ENCODE measurements at places on chromosomes 13 and 19. TPM values are rescaled to one million over a fixed set of nuclear protein-coding genes. Genes with fewer than 3 reads are reported as not detected.

TMEM38A gene
- total RNA-seq = 0.36 TPM

DNA sequence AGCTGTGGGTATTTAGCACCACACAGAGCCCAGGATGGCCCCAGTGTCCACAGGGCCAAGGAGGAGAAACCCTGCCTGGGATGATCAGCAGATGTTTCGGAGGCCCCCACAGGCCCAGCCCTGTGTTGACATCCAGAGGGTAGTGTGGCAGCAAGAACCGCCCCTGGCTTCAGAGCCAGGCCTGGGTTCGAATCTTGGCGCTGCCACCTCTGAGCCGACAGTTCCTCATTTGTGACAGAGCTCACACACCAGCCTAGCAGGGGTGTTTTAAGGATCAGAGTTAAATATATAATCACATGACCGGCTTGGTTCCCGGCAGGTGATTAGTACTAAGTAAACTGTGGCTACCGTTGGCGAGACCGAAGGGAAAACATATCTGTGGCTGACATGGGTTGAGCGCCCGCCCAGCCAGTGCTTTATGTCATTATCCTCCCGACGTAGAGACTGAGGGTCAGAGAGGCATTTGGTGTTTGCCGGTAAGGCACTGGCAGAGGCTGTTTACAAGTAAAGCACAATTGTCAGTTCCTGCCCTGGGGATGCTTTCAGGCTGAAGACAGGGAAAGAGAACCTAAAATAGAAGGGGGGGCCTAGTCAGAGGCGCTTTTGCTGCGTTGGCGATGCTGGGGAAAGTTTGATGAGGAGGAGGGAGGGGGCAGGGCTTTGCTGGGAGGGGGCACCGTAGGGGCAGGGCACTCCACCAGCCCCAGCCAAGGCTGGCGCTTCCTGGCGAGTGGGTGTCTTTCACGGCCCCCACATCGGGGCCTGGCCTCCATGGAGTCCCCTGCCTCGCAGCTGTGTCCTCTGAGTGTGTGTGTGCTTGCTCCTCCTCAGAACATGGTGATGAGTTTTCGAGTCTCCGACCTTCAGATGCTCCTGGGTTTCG is 4.8 kb downstream of the PIAS4 start:
- no peak for DNase-seq

MAU2 gene
- total RNA-seq = 49.3 TPM

ANGPTL8 gene
- total RNA-seq = not detected

PIP5K1C gene
- 65.8 TPM for total RNA-seq

- no peak for DNase-seq
Measured at GRCh38 chr13:71876648-71877255, 9.7 kb upstream of the DACH1 start.

F10 gene
- total RNA-seq = 0.23 TPM

CD70 gene
- total RNA-seq = 0.51 TPM

DNA sequence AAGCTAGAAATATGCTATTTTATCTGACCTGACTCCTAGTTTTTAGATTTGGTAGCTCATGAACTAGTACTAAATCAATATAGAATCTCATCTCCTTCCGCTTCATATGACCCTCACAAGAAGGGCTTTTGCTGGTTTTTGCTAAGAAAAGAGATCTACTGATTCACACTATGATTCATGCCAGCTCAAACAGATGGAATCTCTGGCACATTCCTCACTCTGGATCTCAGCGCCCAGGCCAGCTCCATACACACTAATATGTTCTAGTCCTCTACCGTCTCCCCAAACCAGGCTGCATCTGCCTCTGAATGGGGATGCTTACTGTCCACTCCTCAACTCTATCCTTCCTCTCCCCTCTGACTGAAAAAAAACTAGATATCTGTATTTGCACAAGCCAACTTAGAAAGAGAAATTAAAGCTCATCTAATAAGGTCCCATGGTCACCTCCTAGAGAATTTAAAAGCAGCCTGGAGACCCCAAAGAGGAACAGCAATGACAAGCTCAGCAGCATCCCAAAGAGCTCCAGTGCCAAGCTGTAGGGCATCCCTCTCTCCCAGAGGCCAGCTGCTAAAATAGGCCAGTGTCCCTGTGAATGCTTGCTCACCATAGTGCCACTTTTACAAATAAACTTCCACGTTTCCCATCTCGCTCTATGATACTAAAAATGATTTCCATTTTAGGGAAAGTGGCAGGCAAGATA is 74.9 kb downstream of the LHFPL6 start:
- no peak for DNase-seq

SYCN gene
- not detected for total RNA-seq

GRCh38 chr13:55245005-55245644 is 1895.6 kb upstream of the PRR20A start:
- DNase-seq = peak; percentile 42

KLK11 gene
- total RNA-seq = not detected

- no peak for DNase-seq
Measured at GRCh38 chr13:46181840-46182490, at the start of gene LCP1. Gene LCP1, minus strand, starts transcription at chr13:46182177. Its CDS starts 22,515 bp downstream, at chr13:46159662.

CEACAM8 gene
- total RNA-seq = not detected

ZNF132 gene
- total RNA-seq = 1.2 TPM

- DNase-seq = no peak
Measured at GRCh38 chr13:73140801-73141200, 82.0 kb downstream of the KLF5 start.

GRCh38 chr13:49545661-49546060 is 39.7 kb downstream of the RCBTB1 start:
- DNase-seq = no peak

DNA sequence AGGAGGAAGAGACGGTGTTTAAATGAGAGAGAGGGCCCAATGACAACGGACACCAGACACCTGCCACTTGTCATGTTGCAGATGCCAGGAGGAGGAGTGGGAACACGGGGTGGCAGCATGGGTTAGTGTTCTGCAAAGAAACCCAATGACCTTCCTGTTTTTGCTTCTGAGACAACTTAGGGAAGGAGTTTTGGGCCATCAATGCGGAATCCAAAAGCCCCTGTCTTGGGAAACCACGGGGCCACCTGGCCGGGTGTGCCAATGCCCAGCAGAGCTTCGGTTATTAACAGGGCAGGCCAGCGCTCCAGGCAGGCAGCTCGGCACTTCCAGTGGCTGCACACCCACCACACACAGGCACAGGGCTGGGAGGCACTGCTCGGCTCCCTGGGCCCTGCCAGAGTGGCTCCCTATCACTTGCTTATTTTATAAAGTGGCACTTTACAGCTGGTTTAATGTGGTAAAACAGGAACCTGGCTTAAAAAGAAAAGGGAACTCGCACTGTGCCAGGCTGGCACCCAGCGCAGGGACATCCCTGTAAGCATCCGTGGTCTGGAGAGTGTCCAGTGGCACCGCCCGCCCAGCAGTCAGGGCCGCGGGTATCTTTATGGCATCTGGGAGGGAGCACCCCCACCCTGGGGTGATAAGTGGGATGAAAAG is 19.1 kb downstream of the ELL start:
- no peak for DNase-seq

DNA sequence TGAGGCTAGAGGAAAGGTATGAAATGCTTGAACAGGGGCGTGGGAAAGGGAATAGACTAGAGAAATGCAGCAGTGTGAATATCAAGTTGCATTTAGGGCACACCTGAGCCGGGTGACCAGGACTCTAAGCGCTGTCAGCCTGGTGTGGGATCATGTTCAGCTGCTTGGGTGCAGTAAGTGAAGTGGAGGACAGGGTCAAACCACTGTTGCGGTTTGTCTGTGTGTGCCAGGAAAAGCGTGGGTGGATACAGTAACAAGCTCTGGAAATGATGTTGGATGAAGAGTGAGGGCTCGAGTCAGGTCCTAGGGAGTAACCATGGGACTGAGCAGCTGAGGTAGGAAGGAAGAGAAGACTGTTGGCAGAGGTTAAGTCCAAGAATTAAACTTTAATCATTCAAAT is 15.8 kb downstream of the DGKH start:
- DNase-seq = no peak

MEIOSIN gene
- total RNA-seq = not detected

- DNase-seq = no peak
Measured at GRCh38 chr19:5891572-5891937, 12.0 kb downstream of the NDUFA11 start.

GRCh38 chr13:46964789-46965527 is 68.1 kb upstream of the HTR2A start:
- no peak for DNase-seq

GRCh38 chr19:42242069-42242511 is 312 bp downstream of the GSK3A start:
- DNase-seq = no peak

DNA sequence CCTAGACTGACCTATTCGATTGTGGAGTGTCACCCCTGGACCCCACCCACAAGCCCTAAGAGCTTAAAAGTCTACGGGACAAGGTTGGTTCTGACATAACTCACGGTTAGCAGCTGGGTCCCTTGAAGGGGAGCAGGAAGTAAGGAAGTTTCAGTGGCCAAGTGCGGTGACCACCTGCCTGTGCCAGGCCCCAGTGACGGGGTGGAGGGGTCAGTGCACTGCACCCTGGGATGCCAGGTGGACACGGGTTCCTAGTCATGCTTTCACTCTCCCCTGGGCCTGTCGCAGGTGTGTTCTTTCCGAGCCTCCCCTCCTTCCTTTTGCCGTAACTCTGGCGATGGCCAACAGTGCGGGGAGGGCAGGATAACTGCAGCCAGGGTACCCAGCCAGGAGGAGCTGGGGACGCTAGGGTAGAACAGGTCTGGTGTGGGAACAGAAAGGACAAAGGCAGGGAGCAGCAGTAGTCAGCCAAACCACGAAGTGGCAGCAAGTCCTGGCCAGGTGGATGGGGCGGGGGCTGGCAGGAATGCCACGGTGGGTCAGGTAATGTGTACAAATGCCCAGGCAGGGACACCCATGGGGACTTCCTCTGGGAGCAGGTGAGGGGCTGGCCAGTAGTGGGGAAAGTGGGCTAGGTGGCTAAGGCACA is 58.3 kb downstream of the RGCC start:
- DNase-seq = no peak

PSG4 gene
- not detected for total RNA-seq

CHMP2A gene
- total RNA-seq = 130 TPM

EPSTI1 gene
- total RNA-seq = 0.77 TPM

- no peak for DNase-seq
Measured at GRCh38 chr19:29711584-29712132, 3.4 kb downstream of the C19orf12 start.

C1QTNF9B gene
- not detected for total RNA-seq

THOP1 gene
- total RNA-seq = 56.8 TPM

ZMYM5 gene
- total RNA-seq = 17.3 TPM

GRCh38 chr13:112582263-112582662 is 5.7 kb downstream of the TUBGCP3 start:
- no peak for DNase-seq

KLK2 gene
- not detected for total RNA-seq

FGF22 gene
- total RNA-seq = not detected

IGFL3 gene
- not detected for total RNA-seq

GRCh38 chr19:12773571-12773970 is 1.8 kb downstream of the HOOK2 start:
- no peak for DNase-seq

DNA sequence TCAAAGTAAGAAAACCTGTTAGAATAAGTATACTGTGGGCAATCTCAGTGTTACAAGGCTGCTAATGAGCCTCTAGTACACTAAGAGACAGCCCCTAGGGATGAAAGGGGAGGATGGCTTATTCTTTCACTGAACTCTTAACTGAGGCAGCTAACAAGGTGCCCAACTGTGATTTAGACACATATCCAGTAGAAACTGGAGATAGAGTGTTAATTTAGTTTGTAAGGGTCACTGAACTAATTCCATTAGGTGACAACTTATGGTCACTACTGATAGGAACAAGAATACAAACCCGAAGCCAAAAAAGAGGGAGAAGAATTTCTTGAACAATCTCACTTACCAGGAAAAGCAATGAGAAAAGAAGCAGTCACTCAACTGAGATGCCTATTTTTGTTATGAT is 1010.6 kb downstream of the PCDH9 start:
- DNase-seq = no peak

- DNase-seq = no peak
Measured at GRCh38 chr13:98508685-98509084, 68.2 kb downstream of the STK24 start.

C2CD4C gene
- 1.2 TPM for total RNA-seq

- DNase-seq = no peak
Measured at GRCh38 chr13:76965759-76966421, 17.6 kb downstream of the ACOD1 start.

COX6B1 gene
- 428 TPM for total RNA-seq

- DNase-seq = peak; percentile 72
Measured at GRCh38 chr19:14114854-14115253, 2.7 kb downstream of the PRKACA start.

DNA sequence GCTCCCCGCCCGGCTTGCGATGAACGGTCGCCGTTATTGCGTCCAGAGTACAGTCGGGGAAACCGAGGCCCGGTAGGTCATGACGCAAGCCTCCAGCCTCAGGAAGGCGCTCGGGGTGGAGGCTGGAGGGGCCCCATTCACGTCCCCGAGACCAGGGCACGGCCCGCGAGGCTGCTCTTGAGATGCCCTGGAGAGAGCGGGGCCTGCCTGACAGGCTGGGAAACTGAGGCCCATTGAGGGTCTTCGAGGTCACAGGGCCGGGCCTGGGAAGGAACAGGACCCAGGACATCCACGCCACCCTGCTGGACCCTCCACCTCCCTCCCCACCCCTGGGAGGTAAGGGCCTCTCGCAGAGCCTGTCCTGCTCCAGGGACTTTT is 367 bp downstream of the NDUFS7 start:
- DNase-seq = no peak

DNA sequence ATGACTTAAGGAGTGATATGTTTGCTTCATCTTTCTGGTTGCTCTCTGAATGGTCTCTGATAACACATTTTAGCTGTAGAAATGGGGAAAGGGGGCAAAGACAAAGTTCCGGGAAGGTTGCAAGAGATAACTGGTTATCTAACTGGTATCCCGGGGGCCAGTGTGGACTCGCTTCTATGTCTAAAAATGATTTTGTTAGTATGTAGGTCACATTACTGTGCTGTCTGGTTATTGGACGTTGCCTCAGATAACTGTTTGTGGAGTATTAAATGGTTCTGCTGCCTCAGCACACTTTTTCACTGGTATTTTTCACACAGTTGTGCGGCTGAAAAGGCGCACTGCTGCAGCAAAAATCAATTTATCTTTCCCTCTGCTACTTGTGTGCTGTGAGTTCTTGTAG is 63.0 kb upstream of the ZNF536 start:
- no peak for DNase-seq

All from endothelial cell (in vitro differentiated cells).